ENCODE measurements at places on chromosomes 12 and 14.

- no peak for DNase-seq
Observed at GRCh38 chr12:47854531-47854930, 34.8 kb upstream of the HDAC7 start.

DNA sequence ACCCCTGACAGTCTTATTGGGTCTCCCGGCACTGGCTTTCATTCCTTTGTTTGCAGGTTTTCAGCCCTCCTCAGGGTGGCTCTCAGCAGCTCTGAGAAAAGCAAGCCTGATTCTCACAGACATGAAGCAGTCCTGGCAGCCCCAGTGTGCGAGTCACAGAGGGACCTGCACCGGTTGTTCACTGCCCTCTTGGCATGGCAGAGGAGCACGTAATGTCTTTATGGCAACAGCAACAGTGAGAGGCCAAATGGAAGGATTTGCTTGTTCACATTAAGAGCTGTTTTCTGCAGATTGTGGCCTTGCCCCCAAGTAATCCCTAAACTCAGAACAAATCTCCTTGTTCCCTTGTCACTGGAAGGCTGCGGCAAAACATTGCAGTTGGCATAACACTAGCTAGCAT is 3.4 kb downstream of the KCNA5 start:
- DNase-seq, result no peak

- no peak for DNase-seq
Observed at GRCh38 chr14:93011141-93011529, 88.2 kb downstream of the CHGA start.

- no peak for DNase-seq
Observed at GRCh38 chr12:55984861-55985260, 11.0 kb downstream of the RAB5B start.

- DNase-seq, result peak; percentile 44
Observed at GRCh38 chr12:56020423-56021184, at the start of gene IKZF4. Gene IKZF4, plus strand, starts transcription at chr12:56021043. Its CDS starts 451 bp downstream, at chr12:56021494.

DNA sequence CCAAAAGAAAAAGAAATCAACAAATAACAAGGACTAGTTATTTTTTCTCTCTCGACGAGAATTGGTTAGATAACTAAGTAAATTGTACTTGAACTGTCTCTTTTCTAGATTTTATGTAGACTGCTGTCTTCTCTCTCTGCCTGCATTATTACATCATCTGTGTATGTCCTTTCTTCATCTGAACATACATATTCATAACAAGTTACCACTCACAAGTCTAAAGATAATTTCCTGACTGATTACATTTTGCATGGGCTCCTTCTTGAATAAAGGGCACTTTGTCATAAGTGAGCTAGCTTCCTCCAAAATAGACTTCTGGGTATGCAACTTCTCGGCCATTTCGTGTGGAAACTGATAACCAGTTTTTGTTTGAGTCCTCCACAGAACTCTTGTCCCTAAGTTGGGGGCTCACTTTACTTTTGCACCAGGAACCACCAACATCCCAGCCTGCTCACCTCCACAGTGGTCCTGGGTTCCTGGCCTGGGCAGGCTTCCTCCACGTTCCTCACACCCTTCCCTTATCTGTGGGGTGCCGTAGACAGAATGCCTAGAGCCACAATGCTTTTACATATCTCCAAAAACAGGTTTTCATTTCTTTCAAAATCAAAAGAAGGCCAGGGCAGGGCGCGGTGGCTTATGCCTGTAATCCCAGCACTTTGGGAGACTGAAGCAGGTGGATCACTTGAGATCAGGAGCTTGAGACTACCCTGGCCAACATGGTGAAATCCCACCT is 6.2 kb upstream of the DDX47 start:
- DNase-seq, result no peak

DNA sequence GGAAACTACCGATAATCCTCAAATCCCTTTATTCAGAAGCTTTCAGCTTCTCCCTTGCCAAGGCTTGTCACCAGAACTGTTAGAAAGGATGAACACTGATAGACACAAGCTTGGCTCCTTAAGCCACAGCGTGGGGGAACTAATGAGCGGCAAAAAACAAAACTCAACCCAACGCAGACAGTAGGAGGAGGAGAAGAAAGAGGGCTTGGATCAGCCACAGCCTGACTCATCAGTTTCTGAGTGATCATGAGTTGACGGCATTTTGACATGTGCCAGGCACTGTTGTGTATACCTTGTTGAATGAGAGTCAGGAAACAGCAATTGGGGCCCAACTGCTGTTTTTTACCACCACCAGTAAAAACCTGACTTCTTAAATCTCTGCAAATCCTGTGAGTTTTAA is 23.7 kb downstream of the PLXNC1 start:
- peak; percentile 58 for DNase-seq

GRCh38 chr12:59583003-59583712 is 12.7 kb upstream of the SLC16A7 start:
- no peak for DNase-seq

- no peak for DNase-seq
Observed at GRCh38 chr12:82040987-82041743, 282.0 kb upstream of the PPFIA2 start.

GRCh38 chr12:115023279-115024265 is 339.6 kb upstream of the TBX3 start:
- DNase-seq, result no peak

GRCh38 chr12:92735131-92735721 is 32.4 kb downstream of the PLEKHG7 start:
- DNase-seq, result no peak

DNA sequence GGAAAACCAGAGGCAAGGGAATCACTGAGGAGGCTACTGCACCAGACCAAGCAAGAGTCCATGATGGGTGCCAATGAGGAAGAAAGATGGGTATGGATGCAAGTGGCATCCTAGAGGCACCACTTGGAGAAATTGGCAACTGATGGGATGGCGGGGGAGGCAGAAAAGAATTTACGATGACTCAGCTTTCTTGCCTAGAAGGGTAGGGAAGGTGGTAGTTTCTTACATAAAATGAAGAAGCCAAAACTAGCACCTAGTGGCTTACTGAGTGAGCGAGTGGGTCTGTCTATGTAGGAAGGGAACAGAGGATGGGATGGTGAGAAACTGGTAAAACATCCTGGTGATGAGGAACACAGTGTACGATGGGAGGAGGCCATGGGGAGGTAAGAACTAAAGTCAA is 80.8 kb downstream of the CIT start:
- DNase-seq, result no peak

DNA sequence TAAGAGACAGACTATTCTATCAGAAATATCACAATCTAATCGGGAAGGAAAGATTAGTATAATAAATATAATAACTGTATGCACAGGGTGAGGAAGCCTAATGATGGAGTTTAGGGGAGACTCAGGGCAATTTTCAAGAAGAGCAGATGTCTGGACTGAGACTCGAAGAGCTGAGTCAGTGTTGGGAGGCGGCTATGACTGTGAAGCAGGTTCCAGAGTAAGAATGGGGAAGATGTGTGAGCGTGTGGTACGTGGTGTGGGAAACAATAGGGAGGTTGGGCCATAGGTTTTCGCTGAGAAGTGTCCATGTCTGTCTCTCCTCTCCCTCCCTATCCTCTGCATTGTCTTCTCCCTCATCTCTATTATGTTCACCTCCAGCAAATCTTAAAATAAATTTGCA is 85.6 kb downstream of the LMO3 start:
- no peak for DNase-seq

DNA sequence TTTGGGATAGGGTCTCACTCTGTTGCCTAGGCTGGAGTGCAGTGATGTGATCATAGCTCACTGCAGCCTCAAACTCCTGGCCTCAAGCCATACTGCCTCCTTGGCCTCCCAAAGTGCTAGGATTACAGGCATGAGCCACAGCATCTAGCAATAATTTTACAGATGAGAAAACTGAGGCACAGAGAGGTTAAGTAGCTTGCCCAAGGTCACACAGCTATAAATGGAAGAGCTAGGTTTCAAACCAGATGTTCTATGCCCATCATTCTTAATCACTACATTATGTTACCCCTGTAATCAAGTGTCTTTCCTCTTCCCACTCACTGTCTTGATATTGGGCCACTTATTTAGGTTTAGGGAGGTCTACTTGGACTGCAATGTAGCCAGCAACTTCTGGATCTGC is 3.6 kb downstream of the SLC17A8 start:
- no peak for DNase-seq

DNA sequence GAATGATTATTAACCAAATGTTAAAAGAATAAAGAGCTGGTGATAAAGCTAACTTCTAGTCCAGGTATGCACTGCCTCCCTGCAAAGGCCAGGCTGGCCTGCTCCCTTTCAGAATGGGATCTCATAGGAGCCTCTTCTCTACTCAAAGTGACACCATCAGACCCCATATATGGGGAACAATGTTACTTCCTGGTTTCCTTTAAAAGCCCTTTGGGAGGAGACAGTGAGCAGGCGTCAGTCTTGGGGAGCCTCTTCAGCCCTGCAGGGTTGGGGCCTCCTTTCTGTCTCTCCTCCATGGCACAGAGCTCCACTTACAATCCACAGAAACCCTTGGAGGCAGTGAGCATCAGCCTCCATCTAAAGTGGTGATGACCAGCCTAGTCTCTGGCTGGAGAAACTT is 17.3 kb upstream of the GPRC5A start:
- DNase-seq, result no peak

DNA sequence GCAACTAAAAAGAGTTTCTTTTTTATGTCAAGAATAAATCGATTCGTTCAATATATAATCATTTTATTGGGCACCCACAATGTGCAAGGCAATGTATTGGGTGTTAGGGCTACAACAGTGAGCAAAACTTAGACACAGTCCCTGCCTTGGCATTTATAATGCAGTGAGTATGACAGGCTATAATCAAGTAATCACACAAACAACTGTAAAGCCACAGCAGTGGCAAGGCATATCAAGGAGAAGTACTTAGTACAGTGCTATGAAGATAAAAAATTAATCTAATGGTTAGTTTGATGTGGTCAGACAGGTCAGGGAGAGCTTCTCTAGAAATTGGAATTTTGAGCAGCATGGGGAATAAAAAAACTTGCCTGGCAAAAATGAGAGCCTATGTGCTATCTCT is 39.5 kb upstream of the OTOGL start:
- DNase-seq, result no peak

- no peak for DNase-seq
Observed at GRCh38 chr12:28909291-28909690, 239.8 kb upstream of the FAR2 start.

DNA sequence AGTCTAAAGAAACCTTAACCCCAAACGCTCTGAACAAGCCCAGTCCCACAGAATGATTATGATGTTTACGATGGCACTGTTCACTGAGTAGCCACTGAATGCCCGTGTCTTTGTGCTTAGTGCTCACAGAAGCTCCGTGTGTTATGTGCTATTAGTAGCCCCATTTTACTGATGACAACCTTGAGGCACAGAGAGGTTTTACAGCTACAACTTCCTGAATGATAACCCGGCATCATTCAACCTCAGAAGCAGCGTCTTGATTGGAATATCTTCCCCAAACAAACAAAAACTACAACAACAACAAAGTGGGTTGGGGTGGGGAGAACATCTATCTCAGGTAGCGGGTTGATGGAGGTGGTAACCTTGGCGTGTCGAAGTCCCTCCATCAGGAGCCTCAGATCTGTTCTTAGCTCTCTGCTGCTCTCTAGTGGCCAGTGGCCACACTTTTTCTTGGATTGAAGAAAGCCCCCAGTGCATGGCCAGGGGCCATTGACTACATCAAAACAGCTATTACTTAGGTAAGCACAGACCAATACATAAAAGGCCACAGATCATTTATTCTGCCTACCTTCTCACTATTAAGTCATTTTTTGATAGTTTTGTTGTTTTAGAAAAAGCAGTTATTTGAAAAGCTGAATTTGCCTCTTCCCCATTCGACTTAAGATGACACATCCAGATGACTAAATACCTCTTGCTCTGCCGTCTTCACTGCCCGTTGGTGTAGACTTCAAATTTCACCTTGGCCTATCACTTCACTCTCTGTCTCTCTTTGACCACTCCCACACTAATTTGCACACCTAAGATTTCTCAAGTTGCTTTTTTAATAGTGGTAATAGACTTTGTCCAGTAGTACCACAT is 376.9 kb downstream of the GALC start:
- peak; percentile 22 for DNase-seq

DNA sequence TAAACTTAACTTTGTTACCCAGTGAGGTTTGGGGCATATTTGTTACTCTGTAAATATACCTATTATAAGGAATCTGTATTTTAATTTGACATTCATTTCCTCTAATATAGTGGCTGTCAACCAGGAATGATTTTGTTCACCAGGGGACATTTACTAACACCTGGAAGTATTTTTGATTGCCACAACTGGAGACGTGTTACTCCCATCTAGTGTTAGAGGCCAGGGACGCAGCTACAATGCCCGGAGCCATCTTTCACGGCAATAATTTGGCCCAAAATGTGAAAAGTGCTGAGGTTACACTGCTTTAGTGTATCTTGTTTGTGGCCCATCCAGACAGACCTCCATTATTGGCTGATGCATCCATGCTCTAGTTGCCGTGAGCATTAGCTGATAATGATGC is 881.3 kb upstream of the ATXN7L3B start:
- no peak for DNase-seq

GRCh38 chr12:3263939-3264922 is 187.1 kb downstream of the TSPAN9 start:
- DNase-seq, result no peak

- no peak for DNase-seq
Observed at GRCh38 chr14:64625386-64626232, 75.8 kb downstream of the PPP1R36 start.

- peak; percentile 74 for DNase-seq
Observed at GRCh38 chr14:23056145-23056955, 970 bp downstream of the CDH24 start.

DNA sequence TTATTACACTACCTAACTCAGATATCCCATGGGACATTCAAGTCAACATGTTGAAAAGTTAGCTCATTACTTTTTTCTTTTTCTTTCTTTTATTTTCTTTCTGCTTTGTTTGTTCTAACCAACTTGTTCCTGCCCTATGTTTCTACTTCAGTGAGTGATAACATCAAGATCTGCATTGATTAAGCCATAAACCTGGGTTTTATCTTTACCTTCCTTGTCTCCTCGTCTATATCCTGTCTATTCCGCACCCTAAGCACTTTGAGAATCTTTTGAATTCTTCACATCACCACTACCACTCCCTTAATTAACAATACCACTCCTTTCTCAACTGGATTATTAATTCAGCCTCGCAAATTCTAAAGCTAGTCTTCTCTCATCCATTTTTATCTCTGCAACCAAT is 81.9 kb upstream of the AVPR1A start:
- DNase-seq, result no peak

DNA sequence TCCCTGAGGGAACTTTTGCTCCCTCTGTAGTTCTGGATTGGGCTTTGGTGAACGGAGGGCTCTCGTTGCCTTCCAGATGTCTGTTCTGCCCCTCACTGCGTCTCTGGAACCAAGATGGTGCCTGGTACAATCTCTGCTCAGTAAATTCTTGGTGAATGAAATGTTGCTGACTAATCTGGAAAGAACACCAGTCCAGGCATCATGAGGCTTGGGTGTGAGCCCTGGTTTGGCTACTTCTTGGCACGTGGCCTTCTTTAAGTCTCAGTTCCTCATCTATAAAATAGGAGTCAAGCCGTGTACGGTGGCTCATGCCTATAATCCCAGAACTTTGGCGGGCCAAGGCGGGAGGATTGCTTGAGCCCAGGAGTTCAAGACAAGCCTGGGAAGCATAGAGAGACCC is 4.3 kb downstream of the HHIPL1 start:
- DNase-seq, result no peak
